ENCODE measurements at places on chromosomes 3 and 15.
A peak's percentile ranks its signal among the peaks of the same experiment; 100 is the strongest.

- DNase-seq = no peak
Measured at GRCh38 chr3:130411320-130411719, 65.8 kb downstream of the COL6A5 start.

GRCh38 chr3:107198581-107199181 is 178.6 kb upstream of the CCDC54 start:
- no peak for DNase-seq

GRCh38 chr3:177483182-177483967 is 286.1 kb upstream of the TBL1XR1 start:
- no peak for DNase-seq

GRCh38 chr3:111837112-111837511 is 22.0 kb upstream of the PHLDB2 start:
- DNase-seq = no peak

GRCh38 chr3:125121246-125122010 is 65.6 kb upstream of the HEG1 start:
- peak; percentile 39 for DNase-seq

GRCh38 chr15:78069462-78070029 is 8.0 kb downstream of the TBC1D2B start:
- no peak for DNase-seq

GRCh38 chr3:183826448-183827250 is 1.3 kb upstream of the MAP6D1 start:
- DNase-seq = no peak

- no peak for DNase-seq
Measured at GRCh38 chr3:99250272-99250671, 348.8 kb upstream of the DCBLD2 start.

DNA sequence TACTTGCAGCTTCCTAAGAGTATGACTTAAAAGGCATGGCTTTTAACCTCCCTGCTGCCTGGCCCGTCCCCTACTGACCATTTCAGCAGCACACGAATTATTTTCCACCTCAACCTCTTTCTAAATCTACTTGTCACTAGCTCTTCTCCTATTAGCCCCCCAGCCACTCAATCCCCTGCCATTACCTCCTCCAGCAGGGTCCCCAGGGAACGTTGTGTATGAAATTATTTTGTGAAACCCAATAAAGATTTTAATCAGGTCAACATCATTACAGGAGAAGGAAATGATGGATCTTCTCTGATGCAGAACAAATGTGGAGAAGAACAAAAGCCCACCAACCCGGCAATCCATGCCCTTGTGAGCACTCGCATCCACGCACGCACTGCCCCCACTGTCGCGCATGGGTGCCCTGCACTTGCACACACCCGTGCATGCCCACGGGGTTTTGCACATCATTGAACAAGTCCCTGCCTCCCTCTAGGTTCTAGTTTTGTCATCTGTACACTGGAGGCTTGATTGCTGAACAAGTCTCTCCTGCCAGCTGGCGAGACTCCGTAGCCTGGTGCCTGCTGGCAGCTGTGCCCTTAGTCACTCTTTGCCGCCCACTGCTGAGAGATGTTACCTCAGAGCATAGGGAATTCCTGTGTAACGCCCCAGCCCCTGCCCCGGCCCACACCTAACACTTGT is 51.6 kb downstream of the LINGO1 start:
- DNase-seq = no peak

DNA sequence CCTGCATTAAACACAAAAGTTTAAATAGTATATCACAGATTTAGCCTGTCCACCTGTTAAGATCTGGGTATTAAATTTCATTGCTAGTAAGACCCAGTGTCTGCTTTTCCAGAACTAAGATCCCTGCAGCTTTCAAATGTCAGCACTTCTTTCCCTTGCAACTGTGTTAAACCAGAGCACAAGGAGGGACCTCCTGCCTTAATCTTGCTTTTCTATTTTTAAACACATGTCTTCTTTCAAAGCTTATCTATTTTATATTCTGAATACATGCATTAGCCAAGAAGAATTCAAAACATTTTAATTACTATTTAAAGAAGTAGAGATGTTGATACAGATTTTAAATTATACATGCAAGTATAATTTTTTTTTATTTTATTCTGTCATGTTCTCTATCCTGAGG is 315.1 kb downstream of the ARPP21 start:
- DNase-seq = no peak

- DNase-seq = no peak
Measured at GRCh38 chr3:50296721-50297383, 2.4 kb downstream of the HYAL3 start.

DNA sequence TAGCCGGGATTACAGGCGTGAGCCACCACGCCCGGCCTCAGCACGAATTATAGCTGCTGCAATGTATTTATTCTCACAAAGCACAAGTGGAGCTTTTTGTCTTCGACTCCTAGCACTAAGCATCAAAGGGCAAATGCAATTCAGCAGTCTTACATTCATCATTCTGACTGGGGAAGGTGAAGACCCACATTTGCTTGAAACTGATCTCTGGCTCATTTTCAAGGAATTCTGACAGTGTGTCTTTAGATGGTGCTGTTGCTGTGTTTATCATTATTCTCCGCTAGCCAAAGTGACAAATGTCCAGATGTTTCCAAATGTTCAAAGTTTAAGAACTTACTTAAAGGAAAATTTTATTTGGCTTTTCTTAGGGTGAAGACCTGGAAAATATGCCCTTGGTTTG is 55.9 kb downstream of the SGO1 start:
- no peak for DNase-seq

DNA sequence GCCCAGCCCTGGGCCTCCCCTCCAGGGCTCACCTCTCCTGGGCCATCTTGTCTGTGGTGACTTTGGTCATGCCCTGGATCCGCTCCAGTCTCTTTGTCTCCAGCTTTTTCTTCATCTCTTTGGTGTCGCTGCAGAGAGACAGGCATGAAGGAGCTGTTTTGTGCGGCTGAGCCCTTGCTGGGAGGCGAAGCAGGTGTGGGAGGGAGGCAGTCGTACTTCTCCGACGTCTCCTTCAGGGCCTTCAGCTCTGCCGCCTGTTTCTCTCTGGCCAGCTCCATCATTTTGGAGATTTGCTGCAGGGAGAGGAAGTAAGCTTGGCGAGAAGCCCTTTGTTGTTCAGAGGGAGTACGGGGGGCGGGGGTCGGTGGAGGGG is 7.7 kb upstream of the ANKRD63 start:
- DNase-seq = no peak

GRCh38 chr3:31743331-31744089 is 210.8 kb downstream of the STT3B start:
- no peak for DNase-seq

GRCh38 chr3:177484206-177484605 is 286.9 kb upstream of the TBL1XR1 start:
- DNase-seq = no peak

DNA sequence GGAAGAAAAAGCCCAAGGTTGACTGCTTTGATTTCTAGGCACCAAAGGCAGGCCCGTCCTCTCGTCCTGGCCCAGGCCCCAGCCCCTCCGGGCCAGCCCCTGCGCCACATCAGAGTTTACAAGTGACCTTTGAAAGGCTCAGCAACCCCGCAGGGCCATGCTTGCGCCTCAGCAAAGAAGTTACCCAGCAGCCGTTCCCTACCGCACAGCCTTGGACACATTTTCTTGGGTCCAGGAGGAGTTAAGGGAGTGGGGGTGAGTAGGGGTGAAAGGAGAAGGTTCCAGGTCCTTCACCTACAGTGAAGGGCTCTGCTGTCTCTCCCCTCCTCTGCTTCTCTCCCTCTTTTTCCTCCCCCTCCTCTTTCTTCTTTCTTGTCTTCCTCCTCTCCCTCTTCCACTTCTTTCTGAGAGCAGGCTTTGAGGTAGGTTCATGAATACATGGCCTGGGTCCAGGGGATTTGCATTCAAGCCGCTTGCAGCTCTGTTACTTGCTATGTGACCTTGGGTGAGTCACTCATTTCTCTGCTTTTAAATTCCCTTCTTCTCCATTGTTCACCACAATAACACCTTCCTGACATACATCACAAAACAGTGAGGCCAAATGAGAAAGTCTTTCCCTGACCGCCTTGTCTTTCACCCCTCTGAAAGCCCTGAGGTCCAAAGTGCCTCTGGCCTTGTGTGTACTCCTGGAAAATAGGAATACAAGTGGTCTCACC is 223.3 kb upstream of the TPRG1 start:
- DNase-seq = no peak

DNA sequence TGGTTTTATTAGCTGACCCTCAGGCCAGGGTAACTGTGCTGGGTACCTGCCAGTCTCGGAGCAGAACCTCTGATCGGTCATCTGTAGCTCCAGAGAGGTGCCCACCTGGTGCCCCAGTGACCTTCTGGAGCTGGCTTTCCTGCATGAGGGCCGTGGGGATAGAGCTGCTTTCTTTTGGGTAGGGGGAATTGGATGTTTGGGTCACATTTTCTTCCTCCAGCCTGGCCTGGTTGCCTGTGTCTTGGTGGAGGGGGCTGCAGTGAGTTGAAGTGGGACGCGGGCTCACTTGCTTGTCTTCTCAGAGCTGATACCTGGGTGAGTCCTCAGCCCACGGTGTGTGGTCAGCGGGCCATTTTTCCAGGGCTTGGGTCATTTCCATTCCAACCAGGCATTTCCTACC is 2.6 kb downstream of the ZNF710 start:
- DNase-seq = no peak

GRCh38 chr3:47414161-47414564 is 33.3 kb downstream of the PTPN23 start:
- no peak for DNase-seq

- no peak for DNase-seq
Measured at GRCh38 chr3:66506154-66506553, 5.3 kb upstream of the LRIG1 start.

DNA sequence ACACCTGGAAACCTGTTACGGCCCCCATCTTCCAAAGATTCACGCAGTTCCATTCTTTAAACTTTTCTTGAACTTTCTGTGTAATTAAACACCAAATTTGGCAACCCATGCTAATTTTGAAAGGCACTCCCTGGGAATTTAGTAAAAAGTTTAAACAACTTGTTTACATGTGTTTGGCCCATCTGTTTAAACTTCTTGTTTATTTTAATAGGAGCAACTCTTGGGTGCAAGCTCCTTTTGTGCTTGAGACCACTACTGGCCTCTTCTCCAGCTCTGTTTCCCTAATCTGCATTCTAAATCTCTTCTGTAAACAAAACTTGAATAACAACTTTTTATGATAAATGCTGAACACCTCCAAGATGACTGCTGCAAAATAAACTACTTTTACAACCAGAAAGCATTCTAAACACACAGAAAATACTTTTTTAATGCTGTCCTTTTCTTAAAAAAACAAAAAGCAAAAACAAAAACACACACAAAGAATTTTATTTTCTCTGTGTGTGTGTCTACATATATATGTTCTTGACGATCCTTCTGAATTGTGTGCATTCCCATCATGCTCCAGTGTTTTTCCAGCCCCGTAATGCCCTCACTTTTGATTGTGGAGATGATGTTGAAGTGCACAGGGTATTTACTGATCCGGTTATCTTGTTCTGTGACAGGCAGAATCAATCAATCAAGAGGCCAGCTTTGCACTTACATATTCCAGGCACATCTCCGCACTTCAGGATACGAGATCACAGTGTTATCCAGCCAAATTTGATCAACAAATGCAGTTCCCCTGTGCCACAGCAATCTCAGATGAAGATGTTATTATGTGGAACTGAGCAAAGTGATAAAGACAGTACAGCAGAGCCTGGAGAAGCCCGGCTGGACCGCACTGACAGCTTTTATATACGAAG is 416.9 kb downstream of the FOXP1 start:
- DNase-seq = no peak

- DNase-seq = no peak
Measured at GRCh38 chr15:92614301-92614700, 41.3 kb downstream of the FAM174B start.

DNA sequence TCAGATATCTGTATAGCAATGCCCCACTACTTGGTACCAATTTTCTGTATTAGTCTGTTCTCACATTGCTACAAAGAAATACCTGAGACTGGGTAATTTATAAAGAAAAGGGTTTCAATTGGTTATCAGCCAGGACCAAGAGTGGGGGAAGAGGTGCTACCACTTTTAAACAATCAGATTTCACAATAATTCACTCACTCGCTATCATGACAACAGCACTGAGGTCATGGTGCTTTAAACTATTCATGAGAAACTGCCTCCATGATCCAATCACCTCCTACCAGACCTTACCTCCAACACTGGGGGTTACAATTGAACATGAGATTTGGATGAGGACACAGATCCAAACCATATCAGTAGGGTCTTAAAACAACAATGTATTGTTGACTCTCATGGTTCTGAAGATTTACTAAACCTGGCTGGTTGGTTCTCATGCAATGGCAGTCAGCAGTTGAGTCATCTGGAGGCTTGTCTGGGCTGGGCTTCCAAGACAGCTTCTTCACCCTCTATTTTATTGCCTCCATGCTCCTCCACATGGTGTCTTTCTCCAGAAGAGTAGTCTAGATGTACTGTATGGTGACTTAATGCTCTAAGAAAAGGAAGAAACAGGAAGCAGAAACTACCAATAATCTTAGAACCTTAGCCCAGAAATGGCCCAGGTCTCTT is 21.2 kb upstream of the TM4SF4 start:
- no peak for DNase-seq

- no peak for DNase-seq
Measured at GRCh38 chr15:94478763-94479162, 247.4 kb downstream of the MCTP2 start.

GRCh38 chr3:193851428-193851847 is 258.4 kb downstream of the OPA1 start:
- no peak for DNase-seq

DNA sequence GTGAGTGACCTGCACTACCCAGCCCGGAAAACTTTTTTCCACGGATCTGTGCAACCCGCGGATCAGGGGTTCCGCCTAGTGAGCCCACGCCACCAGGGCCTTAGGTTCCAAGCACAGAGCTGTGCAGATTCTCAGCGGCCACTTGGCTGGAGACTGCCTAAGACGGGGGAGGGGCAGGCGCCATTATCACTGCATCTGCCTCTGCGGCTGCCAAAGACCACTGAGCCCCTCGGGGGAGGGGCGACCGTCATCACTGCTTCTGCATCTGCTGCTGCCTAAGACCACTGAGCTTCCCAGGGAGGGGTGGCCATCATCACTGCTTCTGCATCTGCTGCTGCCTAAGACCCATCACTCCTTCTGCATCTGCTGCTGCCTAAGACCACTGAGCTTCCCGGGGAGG is 460.2 kb downstream of the OCA2 start:
- DNase-seq = no peak

DNA sequence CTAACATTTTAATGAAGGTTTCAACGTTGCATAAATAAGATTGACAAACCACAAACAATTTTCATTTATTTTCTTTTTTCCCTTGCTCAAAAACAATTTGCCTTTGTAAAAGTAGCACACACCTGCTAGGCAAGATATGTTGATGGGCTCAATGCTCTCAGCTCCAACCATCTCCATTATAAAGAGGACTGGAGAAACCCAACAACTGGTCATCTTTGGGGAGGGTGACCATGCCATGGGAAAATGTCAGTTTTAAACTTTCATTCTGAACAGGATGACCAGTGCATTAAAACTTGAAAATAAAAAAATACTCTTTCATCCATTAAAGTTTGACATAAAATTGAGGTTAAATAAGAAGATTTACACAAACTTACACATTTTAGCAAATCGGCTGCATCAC is 183.7 kb downstream of the CFAP20DC start:
- DNase-seq = no peak

GRCh38 chr3:126389112-126389793 is 5.5 kb upstream of the CFAP100 start:
- DNase-seq = peak; percentile 24

GRCh38 chr3:126180477-126181397 is at the start of gene ALDH1L1:
Gene ALDH1L1 (minus strand): TSS chr3:126180586. CDS start chr3:126160979, 19,607 bp downstream.
- no peak for DNase-seq
